Dermis microvascular lymphatic vessel endothelial cell (primary cell): ENCODE measurements at places on chromosomes 7 and 10.

DNA sequence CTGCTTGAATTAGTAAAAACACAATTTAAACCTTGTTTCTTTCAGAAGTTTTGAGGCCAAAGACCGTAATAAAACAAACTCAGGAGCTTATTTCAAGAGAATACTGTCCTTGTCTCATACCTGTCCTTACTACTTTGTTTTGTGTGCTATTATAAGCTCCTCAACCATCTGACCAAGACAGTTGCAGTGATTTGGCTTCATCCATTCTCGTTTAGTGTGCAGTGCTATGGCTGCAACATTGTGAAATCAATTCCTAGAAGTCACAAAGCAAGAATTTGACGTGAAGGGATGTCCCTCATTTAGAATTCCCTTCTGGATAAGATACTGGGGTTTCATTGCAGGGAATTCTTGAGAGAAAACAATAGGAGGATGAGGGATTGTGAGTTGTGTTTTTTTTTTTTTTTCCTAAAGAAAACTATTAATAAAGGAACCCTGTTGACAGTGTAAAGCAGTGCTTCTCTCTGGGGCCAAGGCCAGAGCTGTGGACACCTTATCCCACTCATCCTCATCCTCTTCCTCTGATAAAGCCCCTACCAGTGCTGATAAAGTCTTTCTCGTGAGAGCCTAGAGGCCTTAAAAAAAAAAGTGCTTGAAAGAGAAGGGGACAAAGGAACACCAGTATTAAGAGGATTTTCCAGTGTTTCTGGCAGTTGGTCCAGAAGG lies at the start of gene OIT3:
TSS of gene OIT3 (plus strand) at position 604 of the 663 bp plus-strand sequence. CDS start 60 bp downstream, outside the sequence.
- no peak for DNase-seq

DNA sequence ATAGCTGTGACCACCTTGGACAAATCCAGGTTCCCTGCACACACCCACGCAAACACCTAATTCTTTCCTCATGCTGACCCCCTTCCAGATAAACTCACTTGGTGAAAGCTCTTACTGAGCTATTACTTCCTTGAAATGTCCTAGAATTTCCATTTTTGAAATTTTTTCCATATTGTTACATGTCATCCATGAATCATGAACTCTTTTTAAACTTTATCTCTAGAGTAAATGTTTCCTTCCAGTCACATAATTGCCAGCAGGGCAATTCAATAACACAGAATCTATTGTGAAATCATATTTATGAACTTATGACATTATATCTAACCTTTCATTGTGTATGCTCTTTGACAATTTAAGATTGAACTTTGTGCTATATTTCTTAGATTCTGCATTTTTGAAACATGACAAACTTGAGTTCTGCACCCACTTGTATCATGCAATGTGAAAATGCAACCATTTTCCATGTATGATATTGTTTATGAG lies 26.8 kb upstream of the FGL2 start:
- peak; percentile 68 for DNase-seq

- DNase-seq: no peak
These were observed 152.6 kb downstream of the CAMK1D start for GRCh38 chr10:12501841-12502525.

DNA sequence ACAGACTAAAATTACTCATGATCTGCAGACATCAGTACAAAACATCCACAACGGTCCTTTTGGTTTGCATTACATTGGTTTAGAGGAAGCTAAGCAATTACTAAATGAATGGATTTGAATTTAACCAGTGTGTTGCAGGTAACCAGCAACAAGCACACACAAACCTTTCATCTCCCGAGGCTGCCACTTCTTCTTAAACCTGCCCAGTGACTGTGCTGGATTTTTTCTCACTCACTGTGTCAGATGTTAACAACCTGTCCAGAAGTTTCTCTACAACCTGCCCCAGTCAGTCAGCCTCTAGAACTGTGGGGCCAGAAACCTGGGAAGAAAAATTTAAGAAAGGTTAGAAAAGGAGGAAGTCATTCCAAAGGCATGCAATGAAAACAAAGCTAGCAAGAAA lies 2.4 kb upstream of the MEOX2 start:
- DNase-seq: no peak

- DNase-seq: no peak
These were observed 503.9 kb downstream of the PTPRN2 start for GRCh38 chr7:158083526-158084310.

GRCh38 chr7:112819536-112819935 lies 29.3 kb upstream of the TMEM168 start:
- no peak for DNase-seq
